ENCODE measurements at places on chromosomes 16 and 17.

DNA sequence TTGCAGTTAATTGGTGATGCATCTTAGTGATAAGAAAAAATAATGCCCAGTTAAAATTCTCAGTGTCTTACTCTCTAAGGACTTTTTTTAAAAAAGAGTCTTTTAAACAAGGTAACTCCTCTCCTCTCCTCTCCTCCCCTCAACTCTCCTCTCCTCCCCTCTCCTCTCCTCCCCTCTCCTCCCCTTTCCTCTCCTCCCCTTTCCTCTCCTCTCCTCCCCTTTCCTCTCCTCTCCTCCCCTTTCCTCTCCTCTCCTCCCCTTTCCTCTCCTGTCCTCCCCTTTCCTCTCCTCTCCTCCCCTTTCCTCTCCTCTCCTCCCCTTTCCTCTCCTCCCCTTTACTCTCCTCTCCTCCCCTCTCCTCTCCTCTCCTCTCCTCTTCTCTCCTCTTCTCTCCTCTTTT, 675.9 kb upstream of the RBFOX1 start:
- DNase-seq: no peak

- DNase-seq: no peak
Measured at GRCh38 chr16:84526794-84527531, 22.5 kb upstream of the MEAK7 start.

- no peak for DNase-seq
Measured at GRCh38 chr16:22330326-22330725, 33.1 kb downstream of the POLR3E start.

GRCh38 chr17:82923366-82924113, 83.7 kb upstream of the ZNF750 start:
- DNase-seq: no peak

- no peak for DNase-seq
Measured at GRCh38 chr17:61627125-61627524, 36.1 kb upstream of the NACA2 start.

DNA sequence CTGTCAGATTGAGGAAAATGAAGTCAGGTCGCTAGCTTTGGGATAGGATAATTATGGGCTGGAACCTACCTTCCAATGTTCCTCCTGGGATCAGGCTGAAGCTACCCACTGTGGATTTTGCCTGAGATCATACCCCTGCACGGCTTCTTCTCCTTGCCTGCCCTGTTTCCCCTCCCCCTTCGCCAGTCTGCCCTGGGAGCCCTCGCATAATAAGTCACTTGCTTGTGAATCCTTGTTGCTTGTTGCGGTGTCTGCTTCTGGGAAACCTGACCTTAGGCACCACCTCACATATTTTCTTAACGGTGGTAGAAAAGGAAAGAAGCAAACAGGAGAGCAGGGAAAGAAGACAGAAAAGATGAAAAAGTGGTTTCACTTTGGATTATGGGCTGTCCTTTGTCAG, 13.3 kb upstream of the PMP22 start:
- DNase-seq: no peak

- DNase-seq: no peak
Measured at GRCh38 chr17:27469256-27469655, 13.0 kb downstream of the KSR1 start.

DNA sequence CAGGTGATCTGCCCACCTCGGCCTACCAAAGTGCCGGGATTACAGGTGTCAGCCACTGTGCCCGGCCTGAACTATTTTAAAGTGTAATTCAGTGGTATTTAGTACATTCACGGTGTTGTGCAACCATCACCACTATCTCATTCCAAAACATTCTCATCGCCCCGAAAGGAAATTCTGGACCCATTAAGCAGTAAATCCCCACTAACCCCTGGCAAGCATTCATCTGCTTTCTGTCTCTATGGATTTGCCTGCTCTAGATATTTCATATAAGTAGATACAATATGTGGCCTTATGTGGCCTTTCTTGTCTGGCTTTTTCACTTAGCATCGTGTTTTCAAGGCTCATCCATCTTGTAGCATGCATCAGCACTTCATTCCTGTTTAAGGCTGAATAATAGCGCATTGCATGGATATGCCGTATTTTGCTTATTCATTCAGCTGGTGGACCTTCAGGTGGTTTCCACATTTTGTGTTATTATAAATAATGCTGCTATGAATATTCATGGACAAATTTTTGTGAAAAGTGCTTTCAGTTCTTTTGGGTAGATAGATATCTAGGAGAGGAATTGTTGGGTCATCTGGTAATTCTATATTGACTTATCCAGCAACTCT, 8.4 kb upstream of the HERPUD1 start:
- no peak for DNase-seq

- peak; percentile 34 for DNase-seq
Measured at GRCh38 chr16:89037261-89038152, 56.1 kb upstream of the ACSF3 start.

DNA sequence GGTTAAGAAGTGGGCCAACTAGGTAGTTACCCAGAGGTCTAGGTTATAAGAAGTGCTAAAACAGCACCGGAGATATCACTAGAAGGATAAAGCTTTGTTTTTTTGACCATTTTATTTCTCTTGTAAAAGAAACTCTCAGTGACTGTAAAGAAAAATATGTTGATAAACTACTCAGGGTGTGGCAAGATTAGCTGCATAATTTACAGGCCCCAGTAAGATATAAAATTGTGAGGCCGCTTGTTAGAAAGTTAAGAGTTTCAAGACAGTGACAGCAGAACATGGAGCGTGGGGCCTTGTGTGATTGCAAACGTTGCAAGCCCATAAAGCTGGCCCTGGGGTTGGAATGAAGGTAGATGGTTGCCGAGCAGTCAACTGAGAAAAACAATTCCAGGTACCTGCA, 263.7 kb upstream of the EEF2KMT start:
- DNase-seq: no peak

DNA sequence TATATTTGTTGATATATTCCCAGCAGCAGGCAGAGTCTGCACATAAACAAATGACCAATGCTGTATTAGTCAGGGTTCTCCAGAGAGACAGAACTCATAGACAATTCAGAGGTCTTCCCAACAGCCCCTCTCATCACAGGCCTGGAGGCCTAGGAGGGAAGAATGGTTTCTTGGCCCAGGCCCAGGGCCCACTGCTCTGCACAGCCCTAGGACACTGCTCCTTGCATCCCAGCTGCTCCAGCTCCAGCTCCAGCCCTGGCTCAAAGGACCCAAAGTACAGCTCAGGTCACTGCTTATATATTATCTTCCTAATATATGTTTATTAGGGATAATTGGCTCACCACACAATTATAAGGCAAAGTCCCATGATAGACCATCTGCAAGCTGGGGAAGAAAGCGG, 749.9 kb downstream of the KCNJ2 start:
- DNase-seq: no peak

DNA sequence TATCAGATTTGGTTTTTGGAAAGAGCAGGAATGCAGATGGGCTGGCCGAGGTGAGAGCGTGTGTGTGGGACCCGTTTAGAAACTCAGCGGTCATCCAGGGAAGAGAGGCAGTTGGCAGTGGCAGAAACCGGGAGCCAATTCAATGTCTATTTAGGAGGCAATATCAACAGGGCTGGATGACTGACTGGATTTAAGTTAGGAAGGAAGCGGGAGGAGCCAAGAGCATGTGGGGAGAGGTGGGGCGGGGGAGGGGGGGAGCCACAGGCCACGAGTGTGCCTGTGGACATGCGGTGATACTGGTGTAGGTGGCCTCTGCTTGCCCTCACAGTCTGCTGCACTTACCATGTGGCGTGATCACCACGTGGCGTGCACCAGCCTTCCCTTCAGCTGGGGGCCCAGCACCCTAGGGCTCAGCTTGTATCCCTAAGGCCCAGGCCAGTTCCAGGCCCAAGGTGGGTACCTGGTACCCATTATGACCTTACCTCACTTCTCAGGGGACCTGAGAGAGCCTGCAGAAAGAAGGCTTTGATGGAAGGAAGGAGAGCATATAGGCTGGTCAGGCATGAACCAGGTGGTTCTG, 10.8 kb upstream of the TPPP3 start:
- DNase-seq: no peak

DNA sequence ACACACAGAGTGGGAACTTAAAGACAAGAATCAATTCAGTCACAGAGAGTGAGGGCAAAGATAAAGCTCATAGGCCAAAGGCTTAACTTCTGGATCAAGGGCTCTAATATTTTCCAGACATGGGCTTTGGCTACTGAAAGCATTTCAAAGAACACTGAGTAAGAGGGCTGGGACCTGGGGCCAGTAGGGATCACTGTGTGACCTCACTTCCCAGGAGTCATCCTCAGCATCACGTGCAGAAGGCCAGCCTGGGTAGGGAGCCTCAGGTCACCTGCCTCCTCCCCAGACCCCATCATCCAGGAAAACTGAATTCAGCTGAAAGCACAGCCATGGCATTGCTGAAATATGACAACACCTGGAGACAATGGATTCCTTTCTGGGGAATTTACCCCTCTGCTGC, 163.5 kb downstream of the RAB11FIP4 start:
- DNase-seq: no peak

DNA sequence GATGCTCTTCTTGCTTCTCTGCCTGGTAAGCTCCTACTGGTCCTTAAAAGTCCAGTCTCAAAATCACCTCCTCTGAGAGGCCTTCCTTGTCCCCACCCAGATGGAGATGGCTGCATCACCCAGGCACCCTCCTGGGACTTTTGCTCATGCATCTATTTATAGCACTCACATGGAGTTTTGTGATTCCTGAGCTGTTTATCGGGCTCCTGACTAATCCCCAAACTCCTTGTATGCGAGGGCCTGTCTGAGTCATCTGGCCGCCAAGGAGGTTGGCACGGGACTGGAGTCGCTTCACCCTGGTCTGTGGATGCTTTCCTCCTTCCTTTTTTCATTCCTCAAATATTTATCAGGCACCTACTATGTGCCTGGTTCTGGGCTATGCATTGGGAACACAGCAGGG, 2.3 kb upstream of the MAP2K3 start:
- no peak for DNase-seq

DNA sequence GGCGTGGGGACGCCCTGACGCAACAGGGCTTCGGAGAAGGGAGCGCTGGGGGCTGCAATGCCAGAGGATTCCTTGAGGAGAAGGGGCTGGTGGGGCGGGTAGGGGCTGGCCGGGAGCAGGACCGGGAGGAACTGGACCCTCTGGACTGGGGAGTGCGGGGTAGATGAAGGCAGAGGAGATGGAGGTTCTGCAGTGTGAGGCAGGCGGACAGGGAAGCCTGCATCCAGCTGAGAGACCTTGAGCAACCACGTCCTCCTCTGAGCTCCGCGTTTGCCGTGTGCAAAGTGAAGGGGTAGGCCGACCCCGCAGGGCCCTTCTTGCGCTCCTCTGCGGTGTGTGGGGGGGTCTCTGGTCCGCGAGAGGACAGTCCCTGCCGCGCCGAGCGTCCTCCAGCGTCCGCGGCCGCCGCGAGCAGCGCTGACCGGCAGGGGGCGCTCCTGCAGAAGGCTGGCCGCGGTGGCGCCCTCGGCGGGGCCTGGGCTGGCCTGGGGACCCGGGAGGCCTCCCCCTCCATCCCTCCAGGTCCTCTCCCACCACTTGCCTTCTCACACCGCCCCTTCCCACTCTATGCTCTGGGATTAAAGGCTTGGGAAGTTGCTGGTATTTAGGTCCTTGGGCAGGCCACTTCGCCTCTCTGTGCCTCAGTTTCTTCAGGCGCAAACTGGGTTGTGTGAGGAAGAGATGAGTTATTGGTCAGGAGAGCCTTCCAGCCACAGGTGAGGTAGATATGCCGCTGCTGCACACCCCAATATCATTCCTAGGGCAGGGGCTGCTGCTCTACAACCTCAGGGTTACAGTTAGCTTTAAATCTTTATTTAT, 9.6 kb upstream of the WNT9B start:
- peak; percentile 19 for DNase-seq

GRCh38 chr17:81821603-81822311, 11.3 kb downstream of the MCRIP1 start:
- DNase-seq: no peak

GRCh38 chr16:17062676-17063075, 408.1 kb downstream of the XYLT1 start:
- no peak for DNase-seq

- DNase-seq: no peak
Measured at GRCh38 chr16:72850853-72851252, 197.1 kb downstream of the ZFHX3 start.

- no peak for DNase-seq
Measured at GRCh38 chr16:67104061-67104460, 5.7 kb upstream of the PHAF1 start.

DNA sequence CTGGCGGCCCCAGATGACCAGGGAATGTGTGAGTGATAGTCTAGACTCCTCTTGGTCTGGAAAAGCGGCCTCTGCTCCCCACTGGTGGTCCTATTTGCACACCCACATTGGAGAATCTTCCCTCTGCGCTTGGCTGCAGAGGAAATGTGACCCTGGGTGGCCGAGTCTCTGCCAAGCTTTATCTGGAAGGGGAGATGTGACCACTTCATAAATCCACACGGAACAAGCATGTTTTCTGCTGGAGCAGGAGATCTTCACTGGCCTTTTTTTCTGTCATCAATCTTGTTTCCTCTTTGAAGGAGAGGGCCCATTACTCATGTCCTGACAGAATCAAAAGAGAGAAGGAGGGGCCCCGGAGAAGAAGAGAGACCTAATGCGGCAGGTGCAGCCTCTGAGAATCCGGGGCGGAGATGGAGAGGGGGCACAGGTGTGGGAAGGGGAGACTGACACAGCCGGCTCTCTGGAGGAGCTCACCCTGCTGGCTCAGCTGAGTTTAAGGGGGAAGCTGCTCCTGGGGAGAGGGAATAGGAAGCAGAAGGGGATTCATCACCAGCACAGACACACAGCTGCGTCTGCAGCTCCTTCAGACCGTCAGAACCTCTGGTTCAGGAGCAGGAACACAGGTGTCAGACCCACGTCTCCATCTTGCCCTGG, 116.3 kb downstream of the SOX9 start:
- no peak for DNase-seq

GRCh38 chr17:11094331-11094730, 146.7 kb upstream of the SHISA6 start:
- no peak for DNase-seq

DNA sequence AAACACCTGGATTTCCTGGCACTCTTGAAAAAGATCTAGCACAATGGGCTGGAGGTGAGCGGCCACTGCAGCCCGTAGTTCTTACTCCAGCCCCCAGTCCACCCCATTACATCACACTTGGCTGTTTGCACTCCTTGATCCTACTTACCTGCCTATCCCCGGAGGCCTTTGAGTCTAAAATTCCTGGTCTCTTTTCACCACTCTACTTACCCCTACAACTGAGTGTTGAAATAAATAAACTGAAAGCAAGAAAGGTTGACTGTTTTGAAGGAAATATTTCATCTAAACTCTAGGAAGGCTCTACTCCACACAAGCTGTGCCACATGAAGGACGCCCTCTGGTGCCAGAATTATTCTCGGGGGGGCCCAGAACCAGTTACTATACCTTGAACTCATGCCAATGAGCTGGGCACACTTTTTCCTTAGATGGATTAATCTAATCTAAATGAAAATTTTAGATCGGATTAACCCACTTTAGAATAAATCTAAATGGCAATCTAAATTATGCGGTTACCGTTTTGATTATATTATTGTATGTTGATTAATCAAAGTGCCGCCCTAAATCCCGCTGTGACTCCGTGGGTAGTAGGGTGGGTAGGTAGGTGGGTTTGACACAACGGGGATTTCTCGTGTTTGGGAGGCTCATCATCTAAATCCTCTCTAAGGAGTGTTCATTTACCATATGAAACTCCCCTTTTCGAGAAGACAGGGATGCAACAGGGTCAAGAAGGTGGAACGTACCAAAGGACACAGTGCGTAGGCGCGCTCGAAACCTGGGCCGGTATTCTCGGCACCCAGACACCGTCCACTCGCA, 651 bp upstream of the EIF1 start:
- peak; percentile 62 for DNase-seq

- no peak for DNase-seq
Measured at GRCh38 chr16:17404941-17405689, 65.6 kb downstream of the XYLT1 start.
